PC-3 (cell line): ENCODE measurements at places on chromosomes 12 and 14.

DNA sequence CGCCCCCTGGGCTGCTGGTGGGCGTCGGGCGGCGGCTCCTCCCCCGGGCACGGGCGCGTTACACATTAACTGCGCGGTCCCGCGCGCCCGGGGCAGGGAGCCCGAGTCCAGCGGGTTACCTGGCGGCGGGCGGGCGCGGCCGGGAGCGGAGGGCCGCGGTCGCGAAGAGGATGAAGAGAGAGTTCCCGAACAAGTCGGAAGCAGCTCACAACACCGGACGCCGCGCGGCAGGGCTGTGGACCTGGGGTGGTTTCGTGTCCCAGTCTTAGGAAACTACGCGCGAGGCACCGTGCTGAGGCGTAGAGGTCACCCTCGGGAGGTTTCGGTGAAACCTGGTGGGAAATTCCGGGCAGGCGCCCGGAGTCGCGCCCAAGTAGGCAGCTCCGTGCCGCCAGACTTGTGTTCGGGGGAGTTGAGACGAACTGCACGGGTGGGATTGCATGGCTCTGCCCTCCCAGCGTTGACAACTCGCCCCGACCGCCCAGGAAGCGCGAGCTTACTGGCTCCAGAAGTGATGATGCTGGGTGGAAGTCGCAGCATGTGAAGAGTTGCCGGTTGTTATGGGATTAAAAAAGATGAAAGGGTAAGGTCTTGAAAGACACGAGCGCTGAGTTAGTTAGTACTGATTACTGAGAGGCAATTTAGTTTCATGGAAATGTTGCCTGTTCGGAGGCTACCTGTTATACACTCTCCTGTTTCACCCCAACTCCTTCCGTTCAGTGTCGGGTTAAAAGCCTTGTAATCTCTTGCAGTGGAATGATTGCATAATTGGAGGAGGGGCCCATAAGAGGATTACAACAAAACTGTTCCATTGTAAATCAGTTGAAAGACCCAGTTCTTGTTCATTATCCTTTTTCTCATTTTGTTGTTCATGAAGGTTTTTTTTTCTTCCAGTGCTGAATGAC is 879 bp downstream of the RAB3IP start:
- peak; percentile 51 for DNase-seq

DNA sequence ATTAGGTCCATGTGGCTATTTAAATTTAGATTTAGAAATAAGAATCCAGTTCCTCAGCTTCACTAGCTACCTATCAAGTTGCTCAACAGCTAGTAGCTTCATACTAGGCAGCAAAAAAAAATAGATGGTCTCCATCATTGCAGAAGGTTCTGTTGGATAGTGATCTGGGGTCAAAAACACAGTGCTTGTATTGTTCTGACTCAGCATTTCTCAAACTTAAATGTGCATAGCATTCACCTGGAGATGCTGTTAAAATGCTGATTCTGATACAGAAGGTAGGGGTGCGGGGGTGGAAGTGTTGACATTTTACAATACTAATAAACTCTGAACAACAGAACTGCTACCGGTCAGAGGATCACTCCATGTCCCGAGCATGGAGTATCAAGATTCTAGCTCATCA is 51.3 kb downstream of the PRICKLE1 start:
- no peak for DNase-seq

DNA sequence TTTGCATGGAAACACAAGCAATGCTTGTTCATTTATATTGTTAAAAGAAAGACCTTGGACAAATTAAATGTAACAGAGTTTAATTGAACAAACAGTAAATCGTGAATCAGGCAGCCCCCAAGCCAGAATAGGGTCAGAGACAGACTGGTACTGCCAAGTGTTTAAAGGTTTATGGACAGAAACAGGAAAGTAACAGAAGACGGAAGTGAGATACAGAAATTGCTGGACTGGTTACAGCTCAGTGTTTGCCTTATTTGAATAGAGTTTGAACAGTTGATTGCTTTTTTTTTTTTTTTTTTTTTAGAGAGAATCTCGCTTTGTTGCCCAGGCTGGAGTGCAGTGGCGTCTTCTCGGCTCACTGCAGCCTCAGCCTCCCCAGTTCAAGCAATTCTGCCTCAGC is 50.3 kb downstream of the DAO start:
- DNase-seq = no peak

DNA sequence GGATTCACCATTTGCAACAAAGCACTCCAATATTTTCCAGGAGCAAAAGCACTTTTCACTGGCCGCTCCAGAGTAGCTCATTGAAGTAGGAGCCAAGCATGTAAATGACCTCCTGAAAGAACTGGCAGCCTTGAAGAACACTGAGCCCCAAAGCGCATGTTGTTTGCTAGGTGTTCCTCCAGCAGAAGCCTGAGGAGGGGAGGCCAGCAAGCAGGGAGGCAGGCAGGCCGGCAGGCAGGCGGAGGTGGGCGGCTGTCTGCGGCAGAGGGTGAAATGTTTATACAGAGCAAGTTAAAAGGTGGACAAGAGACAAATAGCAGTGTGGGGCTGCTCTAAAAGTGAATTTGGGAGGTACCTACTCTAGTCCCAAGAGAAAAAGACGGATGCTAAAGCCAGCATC is 439.4 kb downstream of the CCDC91 start:
- DNase-seq = no peak

- no peak for DNase-seq
These were observed 60.0 kb upstream of the DIO3 start for GRCh38 chr14:101501341-101501740.

GRCh38 chr14:61575551-61576150 is 119.7 kb upstream of the HIF1A start:
- DNase-seq = peak; percentile 65

- DNase-seq = no peak
These were observed 21.7 kb downstream of the BICDL1 start for GRCh38 chr12:120010661-120011230.

- no peak for DNase-seq
These were observed 35.5 kb upstream of the SFSWAP start for GRCh38 chr12:131675126-131676080.

- DNase-seq = no peak
These were observed 180.0 kb downstream of the KITLG start for GRCh38 chr12:88400302-88400701.

DNA sequence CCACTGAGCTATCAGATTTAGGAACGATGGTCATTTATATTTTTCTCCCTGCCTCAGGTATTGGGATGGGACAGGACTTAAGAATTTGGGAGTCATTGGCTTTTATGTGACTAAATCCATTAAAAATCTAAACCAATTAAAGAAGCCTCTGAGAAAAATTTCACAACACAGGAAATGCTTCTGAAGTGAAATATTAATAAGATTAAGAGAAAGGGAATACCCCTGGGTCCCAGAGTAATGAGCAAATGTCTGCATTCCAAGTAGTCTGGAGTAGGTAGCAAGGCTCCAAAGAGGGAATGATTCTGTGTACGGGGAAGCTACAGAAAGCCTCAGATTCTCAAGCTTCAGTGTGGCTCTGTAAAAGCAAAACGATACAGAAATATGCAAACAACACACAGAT is 707 bp upstream of the MED6 start:
- DNase-seq = peak; percentile 36

- DNase-seq = no peak
These were observed 19.2 kb upstream of the DYNC1H1 start for GRCh38 chr14:101945171-101945570.
